ENCODE measurements at places on chromosomes 3 and 15. TPM values are rescaled to one million over a fixed set of nuclear protein-coding genes. Genes with fewer than 3 reads are reported as not detected.

The DLL4 gene
- polyA plus RNA-seq, result 6.9 TPM

The SLC12A1 gene
- 563 TPM for polyA plus RNA-seq

The TMEM45A gene
- polyA plus RNA-seq, result 22.4 TPM

The CCDC80 gene
- 81.5 TPM for polyA plus RNA-seq

The CPA3 gene
- 0.64 TPM for polyA plus RNA-seq

The WNT5A gene
- 43.3 TPM for polyA plus RNA-seq

The STAB1 gene
- polyA plus RNA-seq, result 31.2 TPM

The FBXO40 gene
- polyA plus RNA-seq, result 0.03 TPM
